ENCODE measurements at places on chromosomes 7 and 10.

DNA sequence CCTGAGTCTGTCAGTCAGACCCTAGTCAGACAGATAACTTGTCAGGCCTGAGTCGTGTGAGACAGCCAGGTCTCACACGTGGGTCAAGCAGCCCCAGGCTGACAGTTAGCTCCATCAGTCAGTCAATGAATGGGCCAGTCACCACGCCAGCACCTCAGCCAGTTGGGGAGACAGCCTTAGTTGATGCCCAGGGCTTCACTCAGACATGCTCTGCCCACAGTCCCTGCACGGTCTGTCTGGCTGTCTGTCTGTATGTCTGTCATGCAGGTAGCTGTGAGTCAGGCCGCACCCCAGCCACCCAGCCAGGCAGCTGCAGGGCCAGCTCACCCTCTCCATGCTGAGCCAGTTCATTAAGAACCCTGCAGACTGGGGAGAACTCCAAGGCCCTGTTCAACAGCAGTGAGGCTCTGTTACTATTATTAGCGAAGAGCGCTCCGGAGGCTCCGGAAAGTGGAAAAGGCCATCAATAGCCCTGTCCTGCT, 141.1 kb upstream of the PCBD1 start:
- no peak for DNase-seq

DNA sequence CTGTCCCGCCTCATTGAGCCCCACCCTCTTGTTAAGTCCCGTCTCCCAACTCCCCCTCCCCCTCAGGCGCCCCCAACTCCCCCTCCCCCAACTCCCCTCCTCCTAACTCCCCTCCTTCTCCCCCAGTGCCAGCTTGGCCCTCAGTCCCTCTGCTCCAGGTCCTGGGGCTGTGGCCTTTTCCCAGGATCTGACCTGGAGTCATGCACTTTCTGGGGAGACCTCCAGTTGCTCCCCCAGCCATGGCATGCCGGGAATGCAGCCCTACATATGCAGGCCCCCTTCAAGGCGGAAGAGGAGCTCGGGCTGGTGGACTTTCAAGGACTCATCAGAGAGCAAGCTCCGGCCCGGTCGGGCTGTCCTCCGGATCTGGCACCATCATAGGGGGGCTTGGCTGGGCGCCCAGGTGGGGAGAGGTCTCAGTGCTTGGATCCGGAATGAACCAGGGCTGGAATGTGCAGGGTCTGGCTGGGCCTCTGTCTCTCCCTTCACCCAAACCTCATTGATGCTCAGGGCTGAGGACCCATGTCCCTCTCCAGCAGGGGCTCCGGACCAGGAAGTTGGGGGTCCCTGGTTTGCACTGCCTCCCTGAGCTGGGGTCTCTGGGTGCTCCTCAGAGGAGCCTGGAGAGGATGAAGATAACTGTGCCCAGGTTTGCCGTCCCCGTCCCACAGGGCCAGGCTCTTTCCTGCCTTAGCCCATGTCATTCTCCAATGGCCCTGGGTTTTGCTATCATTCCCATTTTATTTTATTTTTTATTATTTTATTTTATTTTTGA, 41.1 kb downstream of the TMEM270 start:
- no peak for DNase-seq

- DNase-seq = no peak
These were observed 354.8 kb downstream of the CXCL12 start for GRCh38 chr10:44030132-44030531.

GRCh38 chr10:35355971-35356724, 19.8 kb downstream of the CCNY start:
- DNase-seq = no peak

All from 8988T (cell line).